ENCODE measurements at places on chromosomes 4 and X.
A peak's percentile ranks its signal among the peaks of the same experiment; 100 is the strongest.

DNA sequence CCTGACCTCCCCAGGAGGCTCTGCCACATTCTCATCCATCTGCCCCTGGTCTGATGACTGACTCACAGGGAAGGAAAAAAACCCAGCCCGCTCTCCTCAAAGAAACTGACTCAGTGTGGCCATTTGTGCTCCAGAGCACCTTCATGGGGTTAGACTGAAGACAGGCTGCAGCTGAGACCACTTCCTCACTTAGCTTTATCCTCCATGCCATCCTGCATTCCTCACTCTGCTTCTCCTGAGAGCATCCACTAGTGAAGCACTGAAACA is 35.9 kb upstream of the HPSE start:
- no peak for DNase-seq

GRCh38 chr4:184722798-184723197 is 11.1 kb downstream of the CENPU start:
- no peak for DNase-seq

- no peak for DNase-seq
Measured at GRCh38 chr4:144104509-144105130, 35.9 kb downstream of the GYPA start.

- no peak for DNase-seq
Measured at GRCh38 chr4:151455212-151455611, 46.2 kb downstream of the FHIP1A start.

- DNase-seq, result no peak
Measured at GRCh38 chr4:53011259-53011905, 149.3 kb downstream of the RASL11B start.

- DNase-seq, result no peak
Measured at GRCh38 chr4:30828264-30828926, 108.2 kb downstream of the PCDH7 start.

GRCh38 chrX:136034668-136035067 is 49.4 kb downstream of the SLC9A6 start:
- no peak for DNase-seq

- DNase-seq, result no peak
Measured at GRCh38 chrX:154738011-154738738, 12.7 kb downstream of the GAB3 start.

- no peak for DNase-seq
Measured at GRCh38 chr4:16264798-16265197, 38.5 kb upstream of the TAPT1 start.

- no peak for DNase-seq
Measured at GRCh38 chr4:90580326-90580725, 453.1 kb downstream of the CCSER1 start.

DNA sequence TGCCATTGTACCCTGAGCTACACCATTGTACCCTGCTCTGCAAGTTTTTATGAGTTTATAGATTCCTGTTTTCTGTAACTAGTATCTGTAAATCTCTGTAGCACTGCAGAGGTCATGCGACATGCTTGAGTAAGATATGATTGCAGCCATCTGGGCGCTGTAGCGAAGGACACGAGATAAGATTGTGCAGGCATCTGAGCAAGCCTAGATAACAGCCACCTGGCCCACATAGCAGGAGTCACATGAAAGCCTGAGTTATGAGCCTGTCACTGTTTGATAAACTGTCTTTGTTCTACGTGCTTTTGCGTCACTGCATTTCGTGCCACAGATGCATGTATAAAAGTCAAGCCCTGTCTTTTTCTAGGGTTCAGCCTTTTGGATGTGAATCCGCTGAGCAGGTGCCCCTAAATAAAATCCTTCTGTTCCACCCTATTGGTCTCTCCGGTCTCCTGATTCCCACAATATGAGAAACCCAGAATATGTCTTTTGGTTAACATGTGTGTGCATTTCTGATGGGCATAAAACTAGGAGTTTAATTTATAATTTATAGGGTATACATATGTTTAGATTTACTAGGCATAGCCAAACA is 327.6 kb upstream of the MAOA start:
- DNase-seq, result no peak

GRCh38 chr4:95732061-95732460 is 107.8 kb upstream of the PDHA2 start:
- DNase-seq, result no peak

DNA sequence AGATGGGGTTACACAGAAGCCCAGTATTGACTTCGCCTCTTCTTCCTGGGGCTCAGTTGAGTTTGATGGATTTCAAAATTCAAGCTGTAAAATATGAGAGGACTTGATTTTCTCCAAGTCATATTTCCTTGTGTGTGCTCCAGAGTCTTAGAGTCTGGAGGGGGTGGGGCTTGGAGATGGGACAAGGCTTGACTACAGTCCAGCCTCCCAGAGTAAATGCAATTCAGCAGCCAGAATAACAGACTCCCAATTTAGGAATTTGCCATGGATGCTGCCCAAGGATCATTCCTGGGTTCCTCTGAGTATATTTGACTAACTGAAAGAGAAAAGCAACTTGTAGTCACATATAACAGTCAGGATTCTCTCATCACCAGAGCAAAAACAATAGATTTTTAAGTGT is 53.7 kb upstream of the RBPJ start:
- DNase-seq, result no peak

DNA sequence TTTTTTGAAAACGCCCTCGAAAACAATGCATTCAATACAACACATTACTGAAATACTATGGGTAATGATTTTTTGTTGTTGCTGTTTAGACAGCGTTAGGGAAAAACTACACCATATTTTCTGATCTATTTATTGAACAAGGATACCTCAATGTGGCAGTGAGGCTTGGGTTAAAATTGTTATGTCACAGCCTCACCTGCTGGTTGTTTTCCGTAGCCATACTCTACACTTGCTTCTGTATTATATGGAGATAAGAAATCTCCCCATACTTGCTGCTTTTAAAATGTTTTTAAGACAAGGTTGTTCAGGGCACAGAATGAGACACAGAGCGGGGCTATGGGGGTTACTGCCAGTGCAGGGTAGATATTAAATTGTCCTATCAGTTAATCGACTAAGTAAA is 221.6 kb upstream of the FTHL17 start:
- DNase-seq, result no peak

- DNase-seq, result no peak
Measured at GRCh38 chr4:1099684-1100335, 13.6 kb downstream of the RNF212 start.

DNA sequence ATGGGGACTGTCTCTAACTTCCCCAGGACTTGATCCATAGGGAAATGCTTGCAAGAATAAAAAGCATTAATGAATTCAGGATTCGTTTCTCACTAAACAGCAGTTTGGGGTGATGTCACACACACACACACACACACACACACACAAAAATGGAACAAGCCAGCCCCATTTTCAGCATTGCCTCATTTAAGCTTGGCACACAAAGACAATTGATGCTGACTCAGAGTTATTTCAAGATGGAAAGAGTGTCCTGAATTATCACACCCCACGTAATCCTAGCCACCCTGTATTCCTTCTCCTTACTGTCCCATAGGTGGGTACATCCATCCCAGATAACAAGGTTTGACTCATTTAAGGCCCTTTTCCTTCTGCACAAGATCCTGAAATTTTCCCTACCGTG is 345.1 kb upstream of the HS3ST1 start:
- DNase-seq, result no peak

DNA sequence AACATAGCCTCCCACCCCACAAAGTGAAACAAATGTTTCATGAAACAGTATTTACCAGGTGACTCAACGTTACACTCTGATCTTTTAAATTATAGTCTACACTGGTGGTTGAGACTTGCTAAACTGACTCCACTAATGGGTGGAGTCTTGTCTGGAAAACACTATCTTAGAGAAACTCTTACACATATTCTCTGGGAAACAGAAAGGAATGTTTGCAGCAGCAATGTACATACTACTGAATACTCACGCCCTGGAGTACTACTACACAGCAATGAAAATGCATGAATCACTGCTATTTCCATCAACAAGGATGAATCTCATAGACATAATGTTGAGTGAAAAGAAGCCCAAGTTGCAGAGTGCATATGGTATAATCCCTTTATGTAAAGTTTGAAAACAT is 208.5 kb upstream of the IGFBP7 start:
- DNase-seq, result no peak

- no peak for DNase-seq
Measured at GRCh38 chr4:179097741-179098140, 1655.5 kb upstream of the AGA start.

GRCh38 chrX:112642349-112642748 is 37.4 kb downstream of the LHFPL1 start:
- no peak for DNase-seq

GRCh38 chr4:40264497-40264896 is 67.7 kb downstream of the RHOH start:
- DNase-seq, result no peak

GRCh38 chrX:23854122-23854521 is 53.6 kb downstream of the APOO start:
- no peak for DNase-seq

- peak; percentile 10 for DNase-seq
Measured at GRCh38 chrX:10566716-10567097, 53.7 kb downstream of the MID1 start.

GRCh38 chr4:10587697-10588096 is 96.9 kb downstream of the CLNK start:
- DNase-seq, result peak; percentile 34

DNA sequence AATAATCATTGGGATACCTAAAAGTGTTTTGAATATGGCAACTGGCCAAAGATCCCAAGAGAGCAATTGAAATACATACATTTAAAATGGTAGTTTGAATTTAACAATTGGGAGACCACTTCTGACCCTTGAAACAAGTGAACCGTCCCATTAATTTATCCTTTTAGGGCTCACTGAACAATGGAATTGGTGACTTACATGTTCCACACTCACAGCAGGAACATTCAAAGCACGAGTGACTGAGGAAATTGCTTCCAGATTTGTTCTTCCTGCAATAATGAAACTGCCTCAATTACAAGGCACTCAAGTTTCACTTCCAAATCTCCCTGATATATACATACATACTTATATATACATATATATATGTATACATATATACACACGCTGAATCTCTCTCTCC is 20.6 kb downstream of the SLC39A8 start:
- DNase-seq, result no peak

Data from NCI-H510A (cell line).